Esophagus squamous epithelium (tissue), 5 donors: ENCODE measurements at places on chromosomes 4 and X.

- DNase-seq, result no peak
These were observed 57.3 kb upstream of the BCOR start for GRCh38 chrX:40154853-40155588.

GRCh38 chr4:150648123-150648522 is 66.2 kb downstream of the MAB21L2 start:
- DNase-seq, result no peak

GRCh38 chrX:29962061-29962460 is 253.3 kb upstream of the MAGEB2 start:
- no peak for DNase-seq

GRCh38 chrX:83829874-83830273 is 31.1 kb upstream of the CYLC1 start:
- no peak for DNase-seq

- no peak for DNase-seq
These were observed 192.6 kb downstream of the AFAP1 start for GRCh38 chr4:7747062-7747385.

DNA sequence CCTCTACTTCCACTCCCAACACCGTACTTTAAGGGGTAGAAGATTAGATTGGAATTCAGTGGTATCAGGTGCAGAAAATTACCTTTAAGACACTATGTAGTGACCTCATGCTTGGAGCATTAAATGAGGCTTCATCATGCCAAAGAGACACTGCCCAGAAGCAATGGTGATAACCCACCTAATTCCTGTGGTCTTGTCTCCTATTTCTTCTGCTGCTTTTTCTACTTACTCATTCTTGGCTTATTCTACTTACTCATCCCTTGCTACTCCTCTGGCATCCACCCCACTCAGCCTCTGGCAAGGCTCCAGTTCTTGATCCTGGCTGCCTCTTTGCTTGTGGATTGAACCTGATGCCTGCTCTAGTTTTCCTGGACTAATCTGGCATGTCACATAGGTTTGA is 62.3 kb upstream of the ADAMTS3 start:
- no peak for DNase-seq

DNA sequence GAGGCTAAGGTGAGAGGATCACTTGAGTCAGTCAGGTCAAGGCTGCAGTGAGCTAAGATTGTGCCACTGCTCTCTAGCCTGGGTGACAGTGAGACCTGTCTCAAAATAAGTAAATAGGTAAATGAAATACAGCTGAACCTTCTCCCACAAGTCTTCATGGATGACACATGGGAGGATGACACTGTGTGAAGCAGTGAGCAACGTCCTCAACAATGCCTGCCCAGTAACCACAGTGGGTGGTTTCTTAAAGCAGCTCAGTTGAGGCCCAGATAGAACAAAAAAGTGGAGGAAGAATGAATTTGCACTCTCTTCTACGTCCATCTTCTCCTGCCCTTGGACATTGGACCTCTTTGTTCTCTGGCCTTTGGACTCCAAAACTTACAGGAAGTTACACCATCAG is 52.7 kb downstream of the MSX1 start:
- no peak for DNase-seq

DNA sequence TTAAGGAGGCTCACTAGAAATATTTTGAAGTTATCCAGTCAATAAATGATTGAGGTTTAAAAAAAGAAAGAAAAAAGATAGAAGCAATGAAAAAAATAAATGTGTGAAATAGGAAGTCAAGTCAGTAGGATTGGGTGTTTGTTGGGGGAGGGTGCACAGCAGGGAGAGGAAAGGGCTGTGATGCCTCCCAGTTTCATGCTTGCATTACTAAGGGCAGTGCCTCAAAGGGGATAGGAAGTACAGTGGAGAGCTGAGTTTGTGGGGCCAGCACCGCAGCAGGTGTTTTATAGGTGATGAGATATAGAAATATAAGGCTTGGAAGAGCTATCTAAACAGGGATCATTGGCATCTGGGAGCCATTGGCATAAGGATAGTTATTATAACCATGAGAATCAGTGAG is 919.2 kb downstream of the STIM2 start:
- no peak for DNase-seq

DNA sequence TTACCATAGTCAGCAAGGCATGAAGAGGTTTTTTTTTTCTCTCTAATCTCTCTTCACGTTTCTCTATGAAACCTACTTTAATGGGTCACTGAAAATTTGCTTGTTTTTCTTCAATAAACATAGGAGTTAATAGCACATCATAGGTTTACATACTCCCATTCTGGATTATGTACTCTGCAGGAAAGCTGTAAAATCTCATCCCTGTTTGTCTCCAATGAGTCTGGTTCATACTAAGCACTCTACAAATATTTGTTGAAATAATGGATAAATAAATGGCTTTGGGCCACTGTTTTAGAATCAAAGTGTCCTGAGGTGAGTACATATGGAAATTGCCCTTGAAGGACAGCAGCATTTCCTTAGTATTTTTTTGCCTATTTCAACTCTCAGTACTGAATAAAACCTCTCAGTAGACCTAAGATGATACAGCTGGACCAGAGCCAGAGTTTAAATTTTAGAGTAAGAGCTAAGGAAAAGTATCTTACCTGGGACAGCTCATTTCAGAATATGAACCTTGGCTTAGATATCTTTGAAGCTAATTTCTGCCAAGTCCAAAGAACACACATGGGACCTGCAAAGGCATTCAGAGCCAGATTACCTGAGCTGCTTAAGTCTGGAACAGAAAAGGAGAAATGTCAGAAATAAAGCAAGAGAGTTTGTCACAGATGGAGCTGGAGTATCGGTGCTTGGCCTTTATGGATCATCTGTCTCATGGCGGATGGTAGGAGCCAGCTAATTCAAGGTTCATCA is 34.4 kb downstream of the PF4 start:
- DNase-seq, result no peak

DNA sequence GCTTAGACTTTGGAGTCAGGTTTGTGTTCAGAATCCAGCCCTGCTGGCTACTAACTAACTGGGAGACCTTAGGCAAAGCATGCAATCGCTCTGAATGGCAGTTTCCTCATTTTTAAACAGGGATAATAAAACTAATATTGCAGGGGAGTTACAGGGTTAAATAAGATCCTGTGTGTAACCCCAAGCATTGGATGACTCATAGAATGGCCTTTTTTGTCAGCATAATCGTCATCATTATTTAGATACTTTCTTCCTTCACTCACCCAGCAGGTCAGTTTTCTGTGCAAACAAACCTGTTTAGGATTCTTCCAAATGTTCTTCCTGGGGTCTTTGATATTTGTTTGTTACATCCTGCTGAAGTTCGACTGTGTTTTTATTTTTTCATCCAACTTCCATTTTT is 208.2 kb downstream of the EVC2 start:
- no peak for DNase-seq

GRCh38 chr4:57442831-57443291 is 332.7 kb upstream of the IGFBP7 start:
- DNase-seq, result no peak

DNA sequence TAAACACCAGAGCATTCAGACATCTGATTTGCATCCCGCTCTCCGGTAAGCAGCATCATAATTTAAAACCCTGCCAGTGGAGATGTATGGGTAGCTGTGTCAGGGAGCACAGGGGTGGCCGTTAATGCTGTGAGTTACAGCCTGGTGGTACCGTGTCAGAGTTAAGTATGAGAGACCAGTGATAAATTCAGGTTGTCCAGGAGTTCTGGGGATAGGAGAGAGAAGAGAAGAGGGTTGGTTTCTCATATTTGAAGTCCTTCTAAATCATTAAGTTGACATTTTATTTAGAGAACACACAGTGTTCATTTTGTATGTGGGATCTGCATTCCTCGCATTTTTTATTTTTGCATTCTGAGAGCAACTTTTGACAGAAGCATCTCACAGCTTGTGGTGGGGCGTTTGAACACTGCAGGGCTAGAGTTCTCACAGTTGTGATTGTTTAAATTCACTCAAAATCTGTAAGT is 157.6 kb downstream of the DCLK2 start:
- DNase-seq, result no peak

GRCh38 chr4:151165205-151166000 is 66.0 kb downstream of the RPS3A start:
- DNase-seq, result no peak

GRCh38 chr4:30268370-30268769 is 451.8 kb upstream of the PCDH7 start:
- DNase-seq, result no peak
